ENCODE measurements at places on chromosomes 5 and 9. TPM values are rescaled to one million over a fixed set of nuclear protein-coding genes. Genes with fewer than 3 reads are reported as not detected.

PRR16 gene
- 30.4 TPM for total RNA-seq

GRAMD2B gene
- total RNA-seq = 89.8 TPM

PCDHGB6 gene
- 8.0 TPM for total RNA-seq

SPAG8 gene
- total RNA-seq = 2.2 TPM

MPDZ gene
- 58.3 TPM for total RNA-seq

CPEB4 gene
- total RNA-seq = 36.2 TPM

IL11RA gene
- 38.0 TPM for total RNA-seq

PCDHB10 gene
- total RNA-seq = 2.2 TPM

PLPP7 gene
- total RNA-seq = 16.3 TPM

All from osteoblast (primary cell).